Stimulated activated CD4-positive, alpha-beta T cell treated with anti-CD3 and anti-CD28 coated beads, Interleukin-12 subunit alpha, Interleukin-12 subunit beta, amount 100 ng/mL, for 24 hours (primary cell): ENCODE measurements at places on chromosomes 3 and 15.

DNA sequence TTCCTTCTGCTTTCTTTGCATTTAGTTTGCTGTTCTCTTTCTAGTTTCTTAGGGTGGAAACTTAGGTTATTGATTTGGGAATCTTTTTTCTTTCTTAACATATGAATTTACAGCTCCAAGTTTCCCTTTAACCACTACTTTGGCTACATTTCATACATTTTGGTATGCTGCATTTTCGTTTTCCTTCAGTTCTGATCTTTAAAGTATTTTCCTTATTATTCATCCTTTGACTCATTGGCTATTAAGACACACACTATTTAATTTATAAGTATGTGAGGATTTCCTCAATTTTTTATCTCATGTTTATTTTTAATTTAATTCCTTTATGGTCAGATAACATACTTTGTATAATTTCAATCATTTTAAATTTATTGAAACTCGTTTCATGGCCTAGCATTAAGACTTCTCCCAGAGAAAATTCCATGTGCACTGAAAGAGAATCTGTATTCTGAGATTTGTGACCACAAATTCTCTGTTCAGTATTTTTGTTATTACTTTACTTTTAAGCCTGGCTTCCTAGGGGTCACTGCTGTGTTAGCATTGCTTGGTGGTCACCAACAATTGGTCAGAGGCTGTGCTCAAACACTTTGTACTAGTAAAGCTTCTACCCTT, 87.7 kb downstream of the CFAP20DC start:
- DNase-seq, result no peak

- no peak for DNase-seq
Measured at GRCh38 chr15:45393851-45394250, 15.5 kb upstream of the GATM start.

- no peak for DNase-seq
Measured at GRCh38 chr15:66226736-66227135, 26.8 kb downstream of the MEGF11 start.

- no peak for DNase-seq
Measured at GRCh38 chr3:148381051-148381450, 316.7 kb upstream of the AGTR1 start.

DNA sequence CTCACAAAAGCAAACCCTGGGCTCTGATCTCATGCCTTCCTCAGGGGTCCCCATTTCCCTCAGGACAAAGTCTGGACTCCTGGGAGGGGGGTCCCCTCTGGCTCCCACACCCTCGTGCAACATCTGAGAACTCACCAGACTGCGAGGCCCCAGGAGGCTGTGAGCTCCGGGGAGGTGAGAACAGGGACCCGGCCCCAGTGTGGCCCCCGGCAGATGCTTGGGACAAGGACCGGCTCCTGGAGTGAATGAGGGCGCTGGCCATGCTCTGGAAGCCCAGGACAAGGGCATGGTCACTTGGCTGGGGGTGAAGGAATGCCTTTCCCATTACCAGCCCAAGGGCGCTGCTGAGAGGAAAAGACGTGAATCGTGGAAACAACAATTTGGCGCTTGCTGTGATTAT, 48.0 kb downstream of the LINGO1 start:
- DNase-seq, result no peak

GRCh38 chr3:131903988-131904415, 130.8 kb downstream of the CPNE4 start:
- DNase-seq, result no peak

DNA sequence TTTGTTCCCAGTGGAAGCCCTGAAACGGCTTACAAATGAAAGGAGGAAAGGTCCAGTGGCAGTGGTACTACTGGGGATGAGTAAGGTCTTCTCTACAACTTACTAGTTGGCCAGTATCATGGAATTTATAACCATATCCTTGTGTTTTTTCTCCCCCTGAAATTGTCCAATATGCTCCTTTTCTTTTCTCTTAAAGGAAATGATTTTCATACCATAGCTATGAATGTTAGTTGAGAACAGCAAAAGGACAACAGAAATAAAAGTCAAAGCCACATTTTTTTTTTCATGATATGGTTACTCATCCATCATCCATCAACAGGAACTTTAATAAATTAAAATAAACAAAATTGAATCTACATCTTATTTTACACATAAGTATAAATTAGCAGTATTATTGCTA, 450.4 kb downstream of the MFSD1 start:
- DNase-seq, result no peak

DNA sequence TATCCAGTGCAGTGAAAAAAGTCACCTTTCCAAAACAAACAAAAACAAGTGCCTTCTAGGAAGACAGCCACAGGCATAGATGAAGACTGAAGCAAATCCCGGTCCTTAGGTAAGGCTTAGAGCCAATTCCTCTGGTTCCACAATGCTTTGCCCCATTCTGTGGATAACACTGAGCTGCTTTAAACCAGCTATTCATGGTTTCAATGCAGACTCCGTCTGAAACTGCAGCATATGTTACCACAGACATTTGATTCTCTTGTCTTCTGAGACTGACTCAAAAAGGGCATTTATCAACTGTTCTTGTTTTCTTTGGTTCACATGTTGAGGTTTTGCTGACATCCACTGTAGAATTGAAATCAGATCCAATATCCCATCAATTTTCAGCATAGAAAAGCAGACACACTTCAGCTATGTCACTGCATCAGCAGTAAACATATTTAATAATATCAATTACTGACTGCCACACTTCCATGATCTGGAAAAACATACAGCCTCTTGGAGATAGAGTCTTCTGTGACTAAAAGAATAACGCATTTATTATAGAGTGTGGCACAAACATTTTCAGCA, 659.3 kb downstream of the ROBO2 start:
- DNase-seq, result no peak

GRCh38 chr3:14000556-14000955, 120.7 kb upstream of the WNT7A start:
- no peak for DNase-seq
